Foreskin keratinocyte (primary cell): ENCODE measurements at places on chromosomes 5 and 9. TPM values are rescaled to one million over a fixed set of nuclear protein-coding genes. Genes with fewer than 3 reads are reported as not detected.

LEAP2 gene
- 0.63 and 0.71 TPM in 2 replicates for total RNA-seq

RIGI gene
- total RNA-seq = 23.4 and 30.2 TPM in 2 replicates

DNA sequence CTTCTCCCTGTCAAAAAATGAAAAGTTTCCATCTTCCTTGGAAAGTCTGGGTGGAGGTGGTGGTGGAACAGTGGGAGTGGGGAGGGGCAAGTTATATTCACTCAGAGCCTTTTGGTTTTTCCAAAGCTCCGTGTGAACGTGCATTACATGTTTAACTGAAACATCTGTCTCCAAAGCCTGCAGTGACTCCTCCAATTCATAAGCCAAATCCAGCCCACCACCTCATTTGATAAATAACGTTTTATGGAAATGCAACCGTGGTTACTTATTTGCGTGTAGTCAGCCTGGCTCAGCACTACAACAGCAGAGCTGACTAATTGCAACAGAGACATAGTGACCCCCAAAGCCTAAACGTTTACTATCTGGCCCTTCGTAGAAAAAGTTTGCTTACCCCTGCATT is 13.9 kb downstream of the TNFSF8 start:
- no peak for DNase-seq

EGFL7 gene
- 14.7 and 16.4 TPM in 2 replicates for total RNA-seq

DNA sequence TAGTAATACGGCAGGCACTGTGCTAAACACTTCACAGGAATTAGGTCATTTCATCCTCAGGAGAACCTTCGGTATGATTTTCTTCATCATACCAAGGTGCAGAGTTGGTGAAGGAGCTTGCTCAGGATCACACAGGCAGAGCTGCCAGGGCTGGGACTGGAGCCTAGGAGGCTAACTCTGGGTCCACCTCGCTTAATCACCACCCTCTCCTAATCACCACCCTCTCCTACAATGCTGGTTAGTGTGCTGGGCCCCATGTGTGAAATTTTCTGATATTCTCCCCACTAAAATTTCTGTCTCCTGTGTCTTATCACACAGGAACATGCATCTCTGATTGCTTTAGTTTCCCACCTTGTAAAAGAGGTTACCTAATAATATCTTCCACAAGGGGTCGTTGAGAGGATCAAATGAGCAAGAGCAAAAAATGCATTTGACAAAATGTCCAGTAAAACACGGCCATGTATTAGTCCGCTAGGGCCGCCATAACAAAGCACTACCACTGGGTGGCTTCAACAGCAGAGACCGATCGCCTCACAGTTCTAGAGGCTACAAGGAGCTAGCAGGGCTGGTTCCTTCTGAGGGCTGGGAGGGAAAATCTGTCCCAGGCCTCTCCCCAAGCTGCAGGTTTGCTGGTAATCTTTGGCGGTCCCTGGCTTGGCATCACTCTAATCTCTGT is 128.2 kb upstream of the NFIB start:
- DNase-seq = no peak

GRCh38 chr9:124016175-124017050 is 4.8 kb downstream of the LHX2 start:
- no peak for DNase-seq

DNA sequence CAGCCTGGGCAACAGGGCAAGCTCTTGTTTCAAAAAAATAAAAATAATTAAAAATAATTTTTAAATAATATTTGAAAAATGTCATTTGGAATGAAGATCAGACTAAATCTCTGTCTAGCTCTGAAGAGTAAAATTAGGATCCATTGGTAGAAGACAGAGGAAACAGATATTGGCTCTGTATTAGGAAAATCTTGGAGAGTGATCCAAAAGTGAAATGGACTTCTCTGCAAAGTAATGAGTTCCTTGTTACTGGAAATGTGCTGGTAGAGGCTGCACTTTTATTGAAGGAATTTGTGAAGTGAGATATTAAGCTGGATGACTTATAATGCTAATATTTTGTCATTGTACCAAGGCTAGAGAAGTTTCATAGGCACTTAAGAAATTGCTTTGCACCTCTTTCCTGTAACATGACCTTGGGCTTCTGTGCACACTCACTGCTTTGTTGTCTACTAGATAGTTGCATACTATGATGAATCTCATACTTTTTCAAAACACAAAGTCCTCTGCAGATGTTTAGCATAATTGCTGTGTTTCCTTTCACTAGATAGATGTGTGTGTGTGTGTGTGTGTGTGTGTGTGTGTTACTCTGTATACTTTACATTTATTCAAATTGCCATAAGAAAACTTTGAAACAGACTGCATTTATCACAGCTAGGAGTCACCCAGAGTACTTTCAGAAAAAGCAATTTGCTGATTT is 13.1 kb downstream of the THBS4 start:
- DNase-seq = no peak

GRCh38 chr9:38047301-38048251 is 21.5 kb downstream of the SHB start:
- DNase-seq = peak; percentile 84

- no peak for DNase-seq
These were observed 204.4 kb downstream of the SYK start for GRCh38 chr9:91006046-91006445.

- peak; percentile 9 for DNase-seq
These were observed 115.8 kb upstream of the LIFR start for GRCh38 chr5:38672059-38672788.

PPIP5K2 gene
- 21.1 and 22.2 TPM in 2 replicates for total RNA-seq

DNA sequence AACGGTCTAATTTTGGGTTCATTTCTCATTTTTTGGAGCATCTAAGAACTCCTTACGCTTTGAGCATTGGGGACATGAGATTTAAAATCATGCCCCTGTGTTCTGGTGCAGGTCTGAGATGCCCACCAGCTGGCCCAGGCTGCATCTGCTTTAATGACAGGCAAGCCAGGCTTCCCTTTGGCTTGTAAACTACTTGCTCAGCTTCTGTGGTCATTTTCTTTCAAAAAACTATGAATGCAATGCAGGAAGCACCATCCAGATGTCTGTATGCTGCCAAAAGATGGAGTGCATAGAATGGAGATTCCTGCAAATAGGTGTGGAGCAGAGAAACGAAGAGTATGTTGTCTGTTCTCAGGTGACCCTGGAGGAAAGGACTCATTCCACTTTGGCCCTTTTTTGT is 399.9 kb upstream of the ADAMTSL1 start:
- DNase-seq = no peak

TAS2R1 gene
- not detected in 2 replicates for total RNA-seq

ALDOB gene
- not detected in 2 replicates for total RNA-seq

- peak; percentile 97 for DNase-seq
These were observed 324.5 kb downstream of the ARRDC3 start for GRCh38 chr5:91058575-91058974.

GRCh38 chr9:20319641-20320337 is 302.5 kb downstream of the MLLT3 start:
- peak; percentile 98 for DNase-seq

GRCh38 chr9:126517833-126518356 is 95.8 kb upstream of the LMX1B start:
- DNase-seq = no peak

- DNase-seq = peak; percentile 17
These were observed 363.5 kb downstream of the MAN2A1 start for GRCh38 chr5:110053205-110053604.

- no peak for DNase-seq
These were observed 243.6 kb downstream of the PBX3 start for GRCh38 chr9:125990793-125991220.

DNA sequence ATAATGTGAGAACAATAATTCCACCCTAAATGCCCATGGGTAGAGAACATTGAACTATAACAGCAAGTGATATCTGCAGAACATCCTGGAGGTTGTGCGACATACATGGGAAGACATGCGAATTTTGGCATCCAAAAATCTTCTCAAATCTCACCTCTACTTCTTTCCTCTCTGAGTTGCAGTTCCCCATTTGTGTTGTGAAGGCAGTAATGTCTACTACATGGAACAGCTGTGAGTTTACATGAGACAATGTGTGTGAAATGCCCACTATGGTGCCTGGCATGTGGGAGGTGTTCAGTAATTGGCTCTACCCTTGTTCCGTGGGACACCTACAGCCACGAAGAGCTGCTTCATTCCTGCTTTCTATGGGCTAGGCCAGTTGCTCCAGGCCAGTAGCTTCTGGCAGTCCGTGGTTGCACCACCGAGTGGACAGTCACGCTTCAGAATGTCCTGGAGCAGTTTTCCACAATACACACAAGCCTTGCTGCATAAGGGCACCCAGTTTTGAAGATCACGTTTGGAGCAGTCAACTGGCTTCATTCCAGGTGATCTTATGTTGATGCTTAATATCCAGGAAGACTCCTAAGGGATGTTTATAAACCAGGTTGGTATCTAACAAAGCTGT is 297.7 kb downstream of the DEPDC1B start:
- DNase-seq = no peak

EXOSC2 gene
- total RNA-seq = 45.6 and 54.7 TPM in 2 replicates

CD180 gene
- total RNA-seq = not detected in 2 replicates

OBP2B gene
- total RNA-seq = not detected in 2 replicates

DNA sequence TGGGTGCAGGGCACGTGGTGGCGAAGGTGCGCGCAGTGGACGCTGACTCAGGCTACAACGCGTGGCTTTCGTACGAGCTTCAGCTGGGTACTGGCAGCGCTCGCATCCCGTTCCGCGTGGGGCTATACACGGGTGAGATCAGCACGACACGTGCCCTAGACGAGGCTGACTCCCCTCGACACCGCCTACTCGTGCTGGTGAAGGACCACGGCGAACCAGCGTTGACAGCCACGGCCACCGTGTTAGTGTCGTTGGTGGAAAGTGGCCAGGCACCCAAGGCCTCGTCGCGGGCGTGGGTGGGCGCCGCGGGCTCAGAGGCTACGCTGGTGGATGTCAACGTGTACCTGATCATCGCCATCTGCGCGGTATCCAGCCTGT is 2.1 kb downstream of the PCDHA2 start:
- DNase-seq = no peak

DNA sequence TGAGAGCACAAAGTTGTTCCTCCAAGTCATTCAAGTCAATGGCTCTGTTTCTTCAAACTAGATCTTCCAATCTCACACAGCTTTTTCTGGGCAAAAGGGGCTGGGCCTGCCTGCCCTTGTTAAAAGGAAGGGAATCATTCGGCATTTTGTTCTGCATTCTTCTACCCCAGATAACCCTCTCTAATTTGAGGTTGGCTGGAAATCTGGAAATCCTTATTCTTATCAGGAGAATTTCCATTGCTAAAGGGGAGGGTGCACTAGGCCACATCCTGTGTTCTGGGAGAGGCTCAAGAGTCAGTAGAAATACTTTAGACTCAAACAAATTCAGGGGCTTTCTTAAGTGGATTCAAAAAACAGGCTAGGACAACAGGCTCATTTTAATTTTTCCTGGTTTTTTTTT is 384.7 kb upstream of the ZNF462 start:
- no peak for DNase-seq

DNA sequence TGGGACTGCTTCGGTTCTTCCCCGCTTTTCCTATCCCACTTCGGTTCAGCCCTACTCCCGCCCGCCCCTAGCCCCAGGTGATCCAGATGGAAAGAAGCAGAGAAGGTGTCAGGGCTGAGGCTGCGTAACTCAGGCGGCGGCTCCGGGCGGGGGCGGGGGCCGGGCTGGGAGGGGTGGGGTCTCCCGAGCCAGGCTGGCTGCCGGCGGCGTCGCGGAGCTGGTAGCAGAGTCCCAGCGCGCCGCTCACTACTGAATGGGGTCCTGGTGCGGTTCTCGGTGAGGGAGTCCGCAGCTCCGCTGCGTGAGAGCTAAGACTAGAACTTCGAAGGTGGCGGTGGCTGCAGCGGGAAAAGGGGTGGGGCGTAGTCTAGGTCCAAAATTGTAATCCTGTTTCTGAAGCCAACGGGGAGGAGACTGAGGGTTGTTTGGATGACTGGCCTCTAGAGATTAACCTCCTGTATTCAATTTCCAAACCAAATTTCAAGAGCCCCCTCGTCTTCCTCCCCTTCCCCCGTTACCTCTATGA is 1.4 kb downstream of the PRR16 start:
- DNase-seq = no peak

RASGEF1C gene
- total RNA-seq = not detected in 2 replicates

GRCh38 chr9:14730461-14730898 is 7.9 kb upstream of the CER1 start:
- no peak for DNase-seq

DNA sequence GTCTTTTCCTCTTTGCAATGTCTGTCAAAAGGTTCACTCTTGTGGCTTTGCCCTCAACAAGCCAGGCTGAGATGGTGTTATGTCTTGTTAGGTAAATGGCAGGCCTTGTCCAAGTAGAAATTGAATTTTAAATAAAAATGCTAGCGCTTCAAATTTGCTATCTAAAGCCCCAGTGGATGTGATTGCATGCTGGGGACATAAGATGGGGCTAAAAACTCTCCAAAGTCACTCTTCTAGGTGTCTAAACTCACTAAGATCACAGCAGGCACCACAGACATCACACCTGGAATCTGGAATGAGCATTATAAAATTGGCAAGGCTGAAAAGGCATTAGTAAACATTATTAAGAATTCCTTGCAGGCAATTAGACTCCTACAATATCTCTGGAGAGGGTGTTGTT is 262.7 kb upstream of the CLINT1 start:
- DNase-seq = no peak

SLC6A18 gene
- not detected in 2 replicates for total RNA-seq

DNA sequence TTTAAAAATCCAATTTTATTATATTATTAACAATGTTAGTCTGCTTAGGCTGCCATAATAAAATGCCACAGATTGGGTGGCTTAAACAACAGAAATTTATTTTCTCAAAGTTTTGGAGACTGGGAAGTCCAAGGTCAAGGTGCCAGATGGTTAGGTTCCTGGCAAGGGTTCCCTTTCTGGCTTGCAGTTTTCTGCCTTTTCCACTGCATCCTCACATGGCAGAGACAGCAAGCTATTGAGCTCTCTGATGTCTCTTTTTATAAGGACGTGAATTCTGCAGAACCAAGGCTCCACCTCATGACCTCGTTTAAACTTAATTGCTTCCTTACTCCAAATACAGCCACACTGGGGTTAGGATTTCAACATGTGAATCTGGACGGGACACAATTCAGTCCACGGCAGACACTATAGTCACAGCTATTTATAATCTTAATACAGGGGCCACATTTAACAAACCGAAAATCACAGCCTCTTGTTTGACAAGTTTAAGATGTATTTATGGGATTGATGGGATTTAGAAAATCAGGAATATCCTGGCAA is 174.9 kb upstream of the PUM3 start:
- no peak for DNase-seq

- peak; percentile 46 for DNase-seq
These were observed 1.1 kb downstream of the NIPAL4 start for GRCh38 chr5:157460921-157461792.

DNA sequence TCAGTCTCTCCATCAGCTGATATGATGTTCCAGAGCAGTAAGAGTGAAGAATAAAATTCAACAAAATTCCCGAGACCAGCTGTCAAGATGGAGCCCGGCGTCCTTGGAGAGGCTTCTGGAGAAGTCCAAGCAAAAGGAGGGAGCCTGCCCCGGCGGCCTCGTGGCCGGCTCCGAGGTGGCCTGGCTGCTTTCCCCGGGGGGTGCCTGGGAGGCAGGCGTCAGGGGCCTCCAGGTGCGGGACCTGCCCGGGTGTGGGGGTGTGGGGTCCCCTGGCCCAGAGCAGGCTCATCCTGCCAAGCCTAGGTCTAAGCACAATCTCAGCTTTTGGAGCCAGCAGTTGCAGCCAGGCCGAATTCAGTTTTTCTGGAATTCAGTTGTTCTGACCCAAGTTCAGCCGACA is 122.6 kb upstream of the IQGAP2 start:
- no peak for DNase-seq

- no peak for DNase-seq
These were observed 11.5 kb downstream of the SPOCK1 start for GRCh38 chr5:137487600-137487999.

GRCh38 chr5:89769975-89770374 is 639.6 kb downstream of the CETN3 start:
- DNase-seq = peak; percentile 78
